ENCODE measurements at places on chromosomes 3 and 15. TPM values are rescaled to one million over a fixed set of nuclear protein-coding genes. Genes with fewer than 3 reads are reported as not detected.

The RIOX2 gene
- total RNA-seq: 23.6 TPM

The RASGRF1 gene
- total RNA-seq: not detected

GRCh38 chr3:168659015-168659414 lies 563.3 kb upstream of the GOLIM4 start:
- DNase-seq: no peak

GRCh38 chr3:167754049-167754448 lies 18.5 kb downstream of the SERPINI1 start:
- no peak for DNase-seq

- no peak for DNase-seq
These were observed 1.5 kb upstream of the SPSB4 start for GRCh38 chr3:141049681-141050080.

GRCh38 chr3:148187296-148187695 lies 510.4 kb upstream of the AGTR1 start:
- DNase-seq: no peak
